ENCODE measurements at places on chromosomes 3 and 15.

DNA sequence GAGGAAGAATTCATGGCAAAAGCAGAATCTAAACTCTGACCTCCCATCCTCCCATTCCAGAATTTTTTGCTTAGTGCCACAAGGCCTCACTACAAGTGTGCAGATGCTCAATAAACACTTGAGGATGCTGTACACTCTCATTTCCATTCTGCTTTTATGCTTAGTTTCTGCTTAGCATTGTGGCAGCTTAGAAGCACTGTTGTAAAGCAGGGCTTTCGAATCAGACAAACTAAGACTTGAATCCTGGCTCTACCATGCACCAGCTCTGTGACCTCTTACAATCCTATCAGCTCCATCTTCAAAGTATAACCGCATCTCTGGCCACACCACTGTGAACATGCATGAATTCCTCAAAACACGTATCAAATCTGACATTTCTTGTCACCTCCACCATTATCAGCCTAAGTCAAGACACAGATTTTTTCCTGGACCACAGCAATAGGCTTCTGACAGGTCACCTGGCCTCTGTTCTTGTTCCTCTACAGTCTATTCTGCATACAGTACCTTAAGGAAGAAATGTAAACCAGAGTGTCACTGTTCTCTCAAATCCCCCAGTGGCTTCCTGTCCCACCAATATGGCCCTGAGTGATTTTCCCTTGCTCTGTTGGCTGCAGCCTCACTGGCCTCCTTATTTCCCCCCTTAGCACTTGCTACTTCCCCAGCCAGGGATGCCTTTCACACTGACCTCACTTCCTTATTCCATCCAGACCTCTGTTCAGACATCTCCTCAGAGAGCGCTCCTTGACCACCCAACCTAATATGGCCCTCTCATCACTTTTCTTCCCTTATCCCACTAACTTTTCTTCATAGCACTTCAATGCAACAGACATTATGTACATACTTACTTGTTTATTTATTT lies 8.1 kb upstream of the PHC3 start:
- DNase-seq = no peak

DNA sequence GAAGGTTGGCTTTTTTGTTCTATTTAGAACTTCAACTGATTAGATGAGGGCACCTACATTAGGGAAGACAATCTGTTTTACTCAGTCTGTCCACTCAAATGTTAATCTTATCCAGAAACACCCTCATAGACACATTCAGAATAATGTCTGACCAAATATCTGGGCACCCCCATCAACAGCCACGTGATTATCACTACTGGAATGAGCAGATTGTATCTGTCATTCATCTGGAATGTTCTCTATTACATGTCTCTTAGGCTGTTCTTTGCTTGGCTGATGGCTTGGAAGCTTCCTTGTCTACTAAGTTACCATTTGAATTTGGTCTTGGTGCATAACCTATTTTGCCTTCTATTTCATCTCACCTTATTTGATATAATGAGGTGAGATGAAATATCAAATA lies 15.7 kb upstream of the LRRC58 start:
- no peak for DNase-seq

DNA sequence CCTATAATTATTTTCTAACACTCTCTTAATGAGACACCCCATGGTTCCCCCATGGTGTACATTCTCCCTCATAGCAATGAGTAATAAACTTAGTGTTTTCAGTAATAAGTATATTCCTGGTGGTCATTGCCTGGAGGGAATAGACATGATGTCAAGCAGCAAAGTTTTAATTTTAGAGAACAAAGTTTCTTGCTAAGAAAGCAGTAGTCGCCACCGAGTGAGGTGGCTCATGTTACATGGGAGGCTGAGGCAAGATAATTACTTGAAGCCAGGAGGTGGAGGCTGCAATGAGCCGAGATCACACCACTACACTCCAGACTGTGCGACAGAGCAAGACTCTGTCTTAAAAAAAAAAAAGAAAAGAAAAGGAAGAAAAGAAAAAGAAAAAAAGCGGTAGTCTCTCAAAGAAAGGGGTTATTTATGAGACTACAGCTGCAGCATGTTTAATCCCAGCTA lies 2.4 kb upstream of the ELP6 start:
- no peak for DNase-seq

DNA sequence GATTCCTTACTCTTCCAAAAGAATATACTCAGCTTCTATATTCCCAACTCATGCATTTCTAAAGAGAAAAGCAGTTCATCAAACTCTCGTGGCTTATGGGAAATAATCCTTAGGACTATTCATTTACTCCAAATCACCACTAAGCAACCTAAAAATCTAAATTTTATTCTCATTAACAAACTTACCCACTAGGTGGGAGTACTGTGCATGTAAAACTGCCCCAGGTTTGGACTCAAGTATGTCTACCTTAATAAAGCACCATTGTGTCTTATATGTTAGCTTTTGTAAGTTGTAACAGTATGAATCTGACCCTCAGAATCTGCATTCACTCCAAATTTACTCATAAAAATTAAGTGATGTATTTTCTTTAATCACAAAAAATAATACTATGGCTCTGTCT lies 25.3 kb downstream of the RAD18 start:
- DNase-seq = no peak

- DNase-seq = no peak
These were observed 515.2 kb upstream of the CCDC54 start for GRCh38 chr3:106862067-106862466.

DNA sequence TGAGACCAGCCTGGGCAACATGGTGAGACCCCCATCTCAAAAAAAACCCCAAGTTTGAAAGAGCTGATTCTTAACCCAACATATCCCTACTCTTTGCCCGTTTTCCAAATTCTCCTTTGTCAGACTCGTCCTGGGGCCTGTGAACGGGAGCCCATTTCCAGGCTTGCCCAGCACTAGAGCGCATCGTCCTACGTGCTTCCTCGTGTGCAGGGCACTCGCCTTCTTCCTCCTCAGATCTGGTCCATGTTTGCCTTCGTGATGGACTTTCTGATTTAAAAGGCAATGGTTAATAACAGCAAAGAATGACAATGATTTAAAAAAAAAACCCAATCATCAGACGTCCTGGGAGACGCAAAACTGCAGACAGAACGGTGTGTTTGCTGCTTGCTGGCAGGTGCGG lies 10.1 kb downstream of the MELTF start:
- DNase-seq = no peak

- DNase-seq = no peak
These were observed 836.5 kb downstream of the PDCD6IP start for GRCh38 chr3:34634939-34635338.
